NCI-H2081 treated with DMSO at 0.1 percent for 48 hours (cell line): ENCODE measurements at places on chromosomes 4 and X.

DNA sequence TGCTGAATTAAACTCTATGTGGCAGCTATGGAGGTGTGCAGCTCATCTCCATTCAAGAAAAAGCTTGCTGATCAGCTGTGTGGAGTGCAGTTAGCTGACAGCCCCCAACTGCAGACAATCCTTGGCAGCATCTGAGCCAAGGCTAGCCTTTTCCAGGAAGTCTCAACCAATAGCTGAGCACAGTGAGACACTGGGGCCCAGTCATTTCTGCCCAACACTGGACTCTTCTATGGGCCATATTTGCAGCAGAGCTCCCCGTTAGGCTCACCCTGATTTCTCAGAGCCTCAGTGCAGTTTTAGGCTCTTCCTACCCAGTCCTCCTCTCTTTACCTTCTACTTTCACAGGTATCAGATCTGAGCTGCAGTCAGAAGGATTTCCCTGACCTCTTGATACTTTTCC, 12.9 kb downstream of the DDX53 start:
- DNase-seq: no peak

GRCh38 chrX:102338162-102338561, 91.2 kb downstream of the NXF2 start:
- no peak for DNase-seq

GRCh38 chr4:161856711-161857326, 307.0 kb downstream of the FSTL5 start:
- DNase-seq: no peak

DNA sequence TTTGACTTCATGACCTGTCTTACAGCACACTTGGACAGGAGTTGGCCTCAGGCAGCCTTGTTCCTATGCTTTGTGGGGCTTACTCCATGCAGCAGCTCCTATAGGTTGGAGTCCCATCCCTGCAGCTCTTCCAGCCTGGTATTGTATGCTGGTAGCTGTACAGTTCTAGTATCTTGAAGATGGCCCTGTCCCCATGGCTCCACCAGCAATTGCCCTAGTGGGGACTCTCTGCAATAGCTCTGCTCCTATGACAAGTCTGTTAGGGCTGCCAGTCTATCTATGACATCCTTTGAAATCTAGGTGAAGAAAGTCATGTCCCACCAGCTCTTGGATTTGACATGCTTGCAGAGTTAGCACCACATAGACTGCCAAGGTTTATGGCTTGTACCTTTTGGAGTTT, 252.6 kb downstream of the ANTXR2 start:
- DNase-seq: no peak

GRCh38 chr4:104093247-104093646, 373.5 kb upstream of the TACR3 start:
- DNase-seq: no peak

- DNase-seq: no peak
Measured at GRCh38 chr4:55365345-55365728, 19.3 kb downstream of the SRD5A3 start.

DNA sequence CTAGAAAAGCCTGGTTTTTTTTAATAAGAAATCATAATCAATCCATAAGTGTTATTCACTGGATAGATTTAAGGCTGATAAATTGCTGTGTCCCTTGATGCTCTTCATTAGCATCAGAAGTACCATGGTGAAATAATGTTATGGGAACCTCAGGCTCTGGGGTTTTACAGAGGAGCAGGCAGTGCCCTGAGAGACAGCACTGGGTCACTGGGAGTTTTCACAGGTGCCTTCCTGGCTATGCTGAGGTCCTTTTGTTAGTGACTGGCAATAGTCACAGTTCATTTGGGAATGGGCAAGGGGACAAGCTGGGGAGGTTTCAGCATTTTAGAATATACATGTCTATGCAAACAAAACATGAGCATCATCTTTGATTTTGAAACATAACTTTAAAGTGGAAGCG, 38.6 kb downstream of the ANK2 start:
- DNase-seq: no peak
